Fibroblast of skin of back (primary cell): ENCODE measurements at places on chromosomes 16 and 17.

DNA sequence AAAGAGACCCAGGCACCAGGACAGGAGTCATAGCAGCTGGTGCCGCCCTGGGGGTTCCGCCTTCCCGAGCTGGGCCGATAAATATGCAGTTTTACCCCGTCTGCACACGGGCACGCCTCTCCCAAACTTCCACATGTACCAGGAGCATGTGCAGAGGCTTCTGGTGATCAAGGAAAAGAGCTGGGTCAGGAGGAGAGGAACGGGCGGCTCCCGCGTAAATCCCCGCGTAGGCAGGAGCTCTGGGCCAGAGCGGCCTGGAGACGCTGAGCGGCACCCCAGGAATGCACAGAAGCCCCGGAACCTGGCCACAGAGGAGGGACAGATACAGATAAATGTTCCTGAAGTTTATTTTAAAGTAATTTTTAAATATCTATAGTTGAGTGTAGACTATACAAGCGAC, 46.6 kb upstream of the METRNL start:
- DNase-seq: no peak

DNA sequence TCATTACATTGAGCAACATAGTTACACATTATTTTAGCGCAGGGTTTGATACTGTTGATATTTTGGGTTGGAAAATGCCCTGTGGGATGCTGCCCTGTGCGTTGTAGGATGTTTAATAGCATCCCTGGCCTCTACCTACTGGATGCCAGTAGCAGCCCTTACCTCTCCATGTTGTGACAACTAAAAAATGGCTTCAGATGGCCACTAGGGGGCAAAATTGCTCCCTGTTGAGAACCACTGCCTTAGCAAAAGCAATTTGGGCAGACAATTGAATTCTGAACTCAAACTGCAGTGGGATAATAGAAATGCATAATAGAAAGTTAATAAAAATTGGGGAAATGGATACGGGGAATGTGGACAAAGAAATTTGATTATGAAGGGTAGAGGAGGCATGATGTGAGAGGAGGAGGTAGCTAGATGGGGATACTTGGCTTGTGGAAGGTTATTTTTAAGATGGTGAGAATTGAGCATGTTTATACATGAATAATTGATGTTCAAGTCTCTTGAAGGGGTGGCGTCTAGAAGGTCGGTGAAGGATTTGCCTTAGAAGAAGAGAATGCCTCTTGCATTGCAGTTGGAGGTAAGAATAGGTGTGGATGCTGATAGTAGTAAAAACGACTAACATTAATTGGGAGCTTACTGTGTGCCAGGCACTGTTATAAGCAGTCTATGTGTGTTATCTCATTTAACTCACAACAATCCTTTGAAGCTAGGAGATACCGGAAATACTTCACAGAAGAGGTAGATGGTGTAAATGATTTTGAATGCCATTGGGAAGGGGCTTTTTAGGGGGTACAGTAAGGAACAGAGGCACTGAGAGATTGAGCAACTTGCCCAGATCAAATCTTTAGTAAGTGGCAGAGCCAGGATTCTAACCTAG, 19.0 kb downstream of the HEATR9 start:
- peak; percentile 64 for DNase-seq

DNA sequence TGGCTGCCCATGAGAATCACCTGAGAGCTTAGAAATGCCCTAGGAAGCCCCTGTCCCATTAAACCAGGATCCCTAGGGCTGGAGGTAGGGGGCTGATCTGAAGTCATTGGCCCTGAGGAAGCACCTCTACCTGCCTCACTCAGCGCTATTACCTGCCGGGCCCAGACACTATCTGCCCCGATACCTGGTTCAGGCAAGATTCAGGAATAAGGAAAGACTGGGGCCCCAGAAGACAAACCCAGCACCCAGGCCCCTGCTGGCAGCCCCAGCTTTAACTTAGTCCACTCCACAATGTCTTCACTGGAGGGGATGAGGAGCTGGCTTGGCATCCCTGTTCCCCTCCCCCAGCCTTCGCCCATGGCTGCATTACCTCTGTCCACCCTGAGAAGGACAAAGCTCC, 126.3 kb downstream of the GAS7 start:
- DNase-seq: no peak

GRCh38 chr17:8005357-8005756, 2.9 kb downstream of the GUCY2D start:
- DNase-seq: peak; percentile 29

- DNase-seq: no peak
Measured at GRCh38 chr17:67227488-67227887, 17.5 kb downstream of the HELZ start.

GRCh38 chr16:4327386-4328045, 11.6 kb downstream of the GLIS2 start:
- DNase-seq: no peak

GRCh38 chr17:49294122-49294521, 63.5 kb upstream of the PHOSPHO1 start:
- no peak for DNase-seq

GRCh38 chr17:70947636-70948565, 778.6 kb downstream of the KCNJ2 start:
- DNase-seq: no peak

DNA sequence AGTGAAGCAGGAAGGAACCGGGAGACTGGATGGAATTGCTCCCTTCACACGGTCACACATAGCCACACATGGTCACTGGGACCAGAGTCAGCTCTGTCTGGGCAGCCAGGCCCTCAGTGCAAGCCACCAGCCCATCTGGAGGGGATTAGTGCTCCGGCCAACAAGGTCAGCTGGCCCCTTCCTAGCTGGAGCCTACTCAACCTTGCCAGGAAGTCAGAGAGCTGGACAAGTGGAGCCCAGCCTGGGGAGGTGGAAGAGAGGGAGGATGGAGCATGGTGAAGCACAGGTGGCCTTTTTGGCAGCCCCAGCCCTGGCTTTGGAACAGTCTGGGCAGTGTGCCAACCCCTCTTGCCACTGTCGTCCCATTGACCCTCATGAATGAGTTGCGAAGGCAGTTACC, 3.7 kb upstream of the CACNA1G start:
- no peak for DNase-seq

DNA sequence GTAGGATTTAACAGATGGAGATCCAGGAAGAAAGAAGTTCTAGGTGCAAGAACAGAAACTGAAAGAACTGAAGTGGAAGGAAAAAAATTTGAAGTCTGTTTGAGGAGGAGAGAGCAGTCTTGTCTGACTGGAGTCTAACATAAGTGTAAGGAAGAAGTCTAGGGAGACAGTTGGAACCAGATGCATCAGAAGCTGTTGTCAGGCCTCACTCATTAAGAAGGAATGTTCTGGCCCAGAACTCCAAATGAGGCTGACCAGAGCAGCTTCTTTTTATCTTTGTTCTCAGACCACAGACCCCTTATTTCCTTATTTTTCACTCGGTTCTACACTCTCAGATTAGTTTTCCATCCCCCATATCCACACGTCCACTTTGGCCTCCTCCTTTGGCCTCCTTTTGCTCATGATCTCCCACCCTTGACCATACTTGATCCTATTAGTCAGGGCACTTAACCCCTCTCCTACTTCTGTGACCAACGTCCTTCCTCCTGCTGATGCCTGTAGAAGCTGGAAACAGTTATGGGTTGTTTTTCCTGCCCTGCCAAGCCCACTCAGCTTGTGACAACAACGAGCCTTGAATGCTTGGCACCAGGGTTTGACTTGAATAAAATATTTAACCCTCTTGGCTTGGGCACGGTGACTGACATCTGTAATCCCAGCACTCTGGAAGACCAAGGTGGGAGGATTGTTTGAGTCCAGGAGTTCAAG, 7.0 kb upstream of the MYH2 start:
- DNase-seq: no peak

DNA sequence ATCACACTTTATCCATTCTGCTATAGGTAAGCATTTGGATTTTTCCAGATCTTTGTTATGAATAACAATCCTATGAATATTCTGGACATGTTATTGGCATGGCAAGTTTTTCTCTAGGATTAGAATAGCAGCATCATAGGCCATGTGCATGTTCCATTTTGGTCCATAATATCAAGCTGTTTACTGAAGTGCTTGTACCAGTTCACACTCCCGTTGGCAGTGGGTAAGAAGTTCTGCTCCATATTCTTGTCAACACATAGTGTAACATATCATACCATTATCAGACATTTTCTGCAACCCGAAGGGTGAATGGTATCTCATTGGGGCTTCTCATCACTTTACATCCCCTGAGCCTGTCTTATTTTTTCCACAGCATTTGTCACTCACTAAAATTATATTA, 661.9 kb upstream of the SALL1 start:
- no peak for DNase-seq

- no peak for DNase-seq
Measured at GRCh38 chr17:45046537-45047125, 4.8 kb downstream of the DCAKD start.

- DNase-seq: no peak
Measured at GRCh38 chr16:31371619-31372484, 16.9 kb downstream of the ITGAX start.

- no peak for DNase-seq
Measured at GRCh38 chr17:80817321-80817845, 174.3 kb upstream of the CHMP6 start.

GRCh38 chr17:2368359-2368758, 31.1 kb downstream of the SGSM2 start:
- no peak for DNase-seq

DNA sequence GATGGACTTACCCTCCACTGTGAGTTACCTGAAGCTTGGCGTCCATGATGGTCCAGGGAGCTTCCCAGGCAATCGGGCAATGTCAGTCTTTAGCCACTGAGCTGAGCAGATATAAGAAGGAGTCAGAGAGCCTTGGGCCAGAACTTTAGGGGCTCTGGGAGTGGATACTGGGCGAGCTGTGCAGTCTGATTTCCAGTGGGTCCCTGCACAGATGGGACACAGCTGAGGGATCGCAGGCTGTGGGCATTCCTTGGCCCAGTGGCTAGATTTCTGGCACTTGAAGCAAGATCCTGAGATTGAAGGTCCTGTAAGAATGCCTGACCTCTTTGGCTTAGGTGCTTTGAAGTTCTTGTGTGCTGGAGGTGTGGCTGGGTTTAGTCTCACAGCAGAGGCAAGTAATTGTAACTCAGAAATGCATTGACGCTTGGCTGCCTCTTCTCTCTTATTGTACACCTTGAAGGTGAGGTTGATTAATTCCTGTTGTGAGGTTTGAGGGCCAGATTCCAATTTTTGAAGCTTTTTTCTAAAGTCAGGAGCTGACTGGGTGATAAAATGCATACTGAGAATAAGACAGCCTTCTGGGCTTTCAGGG, 2283.8 kb downstream of the TP53TG3F start:
- DNase-seq: no peak

DNA sequence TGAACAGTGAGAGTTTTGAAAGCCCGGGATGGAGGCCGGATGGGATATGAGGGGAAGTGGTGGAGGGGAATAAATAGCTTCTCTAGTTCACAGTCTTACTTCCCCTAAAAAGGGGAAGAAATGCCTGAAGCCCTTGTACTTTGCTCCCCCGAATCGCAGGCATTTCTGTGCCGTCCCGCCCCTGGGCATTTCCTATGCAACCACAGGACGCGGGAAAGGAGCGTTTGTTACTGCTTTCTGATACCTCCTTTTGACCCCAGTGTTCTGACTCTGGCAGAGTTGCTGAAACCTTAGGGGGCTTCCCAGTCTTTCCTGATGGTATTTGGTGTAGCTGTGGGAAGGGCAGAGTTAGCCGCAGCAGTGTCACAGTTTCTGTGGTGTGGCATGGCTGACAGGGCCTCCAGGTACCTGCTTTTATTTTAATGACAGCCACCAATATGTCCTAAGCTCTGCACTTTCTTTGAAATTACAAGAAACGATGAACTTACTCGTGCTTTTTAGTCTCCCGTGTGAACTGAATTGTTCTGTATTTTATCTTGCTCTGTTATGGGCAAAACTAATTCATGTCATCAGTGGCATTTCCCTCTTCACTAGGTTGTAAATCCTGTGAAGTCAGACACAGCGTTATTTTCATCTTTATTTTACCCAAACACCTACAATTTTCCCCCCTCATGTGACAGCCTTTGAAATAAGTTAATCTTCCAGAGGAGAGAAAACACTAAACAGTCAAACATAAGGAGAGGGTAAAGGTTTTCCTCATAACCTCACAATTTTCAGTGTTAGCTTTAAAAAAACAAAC, 27.1 kb downstream of the USP10 start:
- no peak for DNase-seq

DNA sequence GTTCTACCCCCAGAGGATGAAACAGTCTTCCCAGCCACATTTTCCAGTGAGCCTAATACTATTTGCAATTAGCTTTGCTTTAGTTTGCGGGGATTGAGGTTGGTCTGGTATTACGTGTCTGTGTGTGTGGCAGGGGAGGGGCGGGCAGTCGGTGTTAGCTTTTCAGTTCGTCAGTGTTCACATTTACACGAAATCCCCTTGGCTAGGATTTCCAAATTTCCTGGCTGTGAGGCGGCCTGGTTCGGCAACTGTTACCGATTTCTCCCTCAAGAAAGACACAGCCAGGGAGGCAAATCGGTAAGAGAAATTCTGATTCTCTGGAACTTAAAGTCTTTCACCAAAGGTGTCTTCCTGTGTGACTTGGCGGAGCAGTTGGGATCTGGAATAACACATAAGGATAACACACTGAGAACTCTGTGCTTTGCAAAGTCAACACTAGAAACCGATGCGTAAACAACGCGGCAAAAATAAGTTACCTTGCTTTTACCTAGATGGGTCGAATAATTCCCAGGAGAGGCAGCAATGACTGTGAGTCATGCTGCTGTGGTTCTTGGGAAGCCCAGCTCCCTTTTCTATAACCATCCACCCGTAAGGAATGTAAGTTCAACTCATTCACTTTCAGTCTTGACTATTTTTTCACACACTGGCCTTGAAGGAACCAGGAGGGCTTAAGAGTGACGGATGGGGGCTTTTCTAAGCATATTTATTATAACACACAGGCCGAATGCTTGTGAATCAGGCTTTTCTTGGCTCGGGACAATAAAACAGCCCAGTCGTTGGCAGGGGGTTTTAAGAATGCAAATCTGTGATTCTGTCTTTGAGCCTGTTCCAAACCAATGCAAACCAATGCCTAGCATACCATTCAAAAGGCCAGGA, 24.2 kb downstream of the GPRC5B start:
- peak; percentile 40 for DNase-seq

GRCh38 chr16:83138512-83138911, 511.7 kb downstream of the CDH13 start:
- no peak for DNase-seq
